ENCODE measurements at places on chromosomes 11 and 22. TPM values are rescaled to one million over a fixed set of nuclear protein-coding genes. Genes with fewer than 3 reads are reported as not detected.

The ABTB2 gene
- polyA plus RNA-seq: 6.0 TPM

The CARD18 gene
- not detected for polyA plus RNA-seq

GRCh38 chr22:40397396-40397795 lies 27.0 kb downstream of the SGSM3 start:
- DNase-seq: no peak

DNA sequence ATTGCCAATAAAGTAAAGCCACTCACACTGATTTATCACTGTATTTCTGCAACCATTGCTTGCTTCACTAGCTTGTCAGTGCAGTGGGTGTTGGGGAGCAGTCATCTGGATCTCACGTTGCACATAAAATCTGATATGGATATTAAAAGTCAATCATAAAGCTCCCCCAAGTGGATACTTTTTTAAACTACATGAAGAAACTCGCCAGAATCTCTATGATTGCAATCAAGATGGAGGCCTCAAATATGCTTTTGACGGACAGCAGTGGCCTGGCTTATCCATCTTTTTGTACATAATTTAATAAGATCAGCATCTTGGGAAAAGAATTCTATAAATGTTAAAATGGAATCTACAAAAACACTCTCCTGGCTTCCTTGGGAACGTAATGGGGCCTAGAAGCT lies 137.7 kb downstream of the WT1 start:
- DNase-seq: peak; percentile 60

- no peak for DNase-seq
These were observed 195.8 kb downstream of the MAML2 start for GRCh38 chr11:96147186-96147585.

Data from muscle of leg (tissue), 16 donors.